T-helper 1 cell (primary cell): ENCODE measurements at places on chromosomes 4 and X.

DNA sequence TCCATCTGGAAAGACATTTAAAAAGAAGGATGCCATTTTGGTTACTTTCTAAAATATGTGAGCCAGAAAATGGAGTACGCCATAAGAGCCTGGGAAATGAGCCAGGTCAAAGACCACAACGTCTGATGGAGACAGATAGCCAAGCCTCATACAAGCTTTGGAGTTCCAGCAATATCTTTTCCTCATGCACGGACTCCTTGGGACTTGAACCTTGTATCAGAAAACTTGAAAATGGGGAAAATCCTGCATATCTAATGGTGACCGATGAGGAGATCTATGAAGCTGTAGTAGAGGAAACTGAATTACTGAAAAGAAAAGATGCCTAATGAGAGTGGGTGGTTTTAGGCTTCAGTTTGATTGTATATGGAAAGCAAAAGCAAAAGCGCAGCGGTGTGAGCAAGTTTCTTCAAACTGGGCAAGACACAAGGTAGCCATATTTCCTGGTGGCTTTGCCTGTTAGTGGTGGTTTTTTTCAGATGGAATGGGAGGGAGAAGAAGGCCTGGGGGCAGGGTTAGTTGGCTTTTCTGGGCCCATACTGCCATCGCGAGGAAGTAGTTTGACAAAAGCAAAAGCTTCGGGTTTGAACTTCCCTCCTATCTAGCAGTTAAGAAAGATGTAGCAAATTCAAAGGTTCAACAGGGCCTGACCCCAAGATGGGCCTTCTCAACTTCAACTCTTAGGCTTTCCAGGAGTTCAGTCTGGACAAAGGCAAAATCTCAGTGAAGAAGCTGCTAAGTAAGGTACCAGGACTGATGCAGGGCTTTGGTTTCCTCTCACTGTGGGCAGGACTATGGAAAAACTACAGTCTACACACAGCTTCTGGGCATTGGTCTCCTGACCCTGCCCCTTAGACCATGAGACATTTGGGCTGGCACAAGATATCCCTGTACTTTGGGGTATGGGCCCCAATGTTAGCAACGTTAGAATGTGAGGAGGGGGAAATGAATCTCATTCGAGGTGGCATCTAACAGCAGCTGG lies 210.0 kb upstream of the STK26 start:
- peak; percentile 59 for DNase-seq

DNA sequence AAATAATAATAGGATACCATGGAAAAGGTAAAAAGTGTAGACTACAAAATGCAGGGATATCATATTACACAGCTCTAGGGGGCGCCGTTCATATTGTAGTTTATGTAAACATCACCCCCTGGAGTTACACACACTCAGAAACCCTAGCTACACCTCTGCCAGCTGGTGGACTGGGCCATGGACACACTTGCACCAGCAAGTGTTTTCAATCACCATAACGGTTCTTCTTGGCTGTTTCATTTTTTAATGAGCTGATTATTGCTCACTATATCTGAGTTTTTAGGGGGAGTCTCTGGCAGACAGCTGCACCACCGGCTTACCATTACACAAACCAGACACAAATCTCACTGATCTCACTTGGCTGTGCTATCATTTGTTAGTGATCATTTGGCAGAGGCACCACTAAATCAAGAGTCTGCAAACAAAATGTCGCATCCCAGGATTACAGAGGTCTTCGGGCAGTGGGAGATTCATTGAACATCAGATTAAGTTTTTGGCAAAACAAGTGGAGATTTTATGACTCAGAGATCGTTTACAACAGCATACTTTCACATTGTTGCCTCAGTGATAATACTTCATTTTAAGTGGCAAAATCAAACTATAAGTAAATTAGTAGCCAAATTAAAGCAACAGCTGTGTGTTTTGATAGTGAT lies 185.7 kb downstream of the UNC5C start:
- DNase-seq, result no peak

DNA sequence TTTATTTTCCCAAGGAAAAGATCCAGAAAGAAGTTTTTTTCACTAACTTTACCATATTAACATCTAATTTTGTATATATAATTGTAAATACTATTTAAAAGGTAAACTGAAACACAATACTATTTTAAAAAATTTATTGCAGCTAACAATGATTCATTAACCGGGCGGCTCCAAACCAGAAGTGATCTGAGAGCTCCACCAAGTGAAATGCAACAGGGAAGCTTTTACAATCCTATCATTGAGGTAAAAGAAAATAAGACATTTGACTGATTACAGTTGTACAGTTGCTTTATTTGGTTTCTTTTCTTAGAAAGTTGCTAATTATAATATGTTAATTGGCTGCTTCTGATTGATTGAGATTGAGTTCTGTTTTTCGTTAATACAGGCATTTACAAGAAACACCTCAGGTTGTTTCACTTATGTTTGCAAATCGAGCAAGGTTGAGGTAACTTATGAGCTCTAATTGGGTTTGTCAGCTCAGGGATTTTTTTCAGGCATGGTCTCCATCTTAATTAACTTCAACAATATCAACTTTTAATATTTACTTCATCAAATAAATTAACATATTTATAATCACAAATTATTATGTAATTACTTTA lies 220.2 kb upstream of the UGT8 start:
- no peak for DNase-seq

GRCh38 chrX:40243755-40244515 lies 146.2 kb upstream of the BCOR start:
- no peak for DNase-seq

GRCh38 chrX:3940000-3940610 lies 226.7 kb upstream of the PRKX start:
- no peak for DNase-seq

DNA sequence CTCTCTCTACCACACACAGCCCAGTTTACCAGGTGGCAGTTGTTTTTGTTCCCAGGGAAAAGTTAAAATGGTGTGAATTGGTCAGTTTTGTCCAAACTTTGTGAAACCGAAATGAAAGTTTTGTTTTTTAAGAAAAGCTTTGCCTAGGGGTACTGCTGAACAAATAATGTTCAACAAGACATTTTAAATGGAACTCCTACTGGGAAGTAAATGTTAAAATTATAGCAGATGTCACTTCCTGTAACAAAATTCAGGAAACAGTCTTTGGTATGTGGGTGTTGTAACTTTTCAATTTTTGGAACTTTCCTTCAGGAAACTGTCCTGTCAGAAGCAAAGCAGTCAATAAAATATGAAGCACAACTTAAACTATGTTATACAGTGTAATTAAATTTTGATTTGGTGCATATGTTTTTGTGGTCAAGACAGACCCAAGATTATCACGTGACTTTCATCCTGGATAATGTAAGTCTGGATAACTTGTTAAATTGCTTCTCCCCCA lies 79.5 kb downstream of the AFF1 start:
- no peak for DNase-seq

GRCh38 chr4:108397850-108398249 lies 222.5 kb upstream of the RPL34 start:
- no peak for DNase-seq

GRCh38 chr4:1207603-1208265 lies 35.4 kb upstream of the SPON2 start:
- DNase-seq, result no peak

DNA sequence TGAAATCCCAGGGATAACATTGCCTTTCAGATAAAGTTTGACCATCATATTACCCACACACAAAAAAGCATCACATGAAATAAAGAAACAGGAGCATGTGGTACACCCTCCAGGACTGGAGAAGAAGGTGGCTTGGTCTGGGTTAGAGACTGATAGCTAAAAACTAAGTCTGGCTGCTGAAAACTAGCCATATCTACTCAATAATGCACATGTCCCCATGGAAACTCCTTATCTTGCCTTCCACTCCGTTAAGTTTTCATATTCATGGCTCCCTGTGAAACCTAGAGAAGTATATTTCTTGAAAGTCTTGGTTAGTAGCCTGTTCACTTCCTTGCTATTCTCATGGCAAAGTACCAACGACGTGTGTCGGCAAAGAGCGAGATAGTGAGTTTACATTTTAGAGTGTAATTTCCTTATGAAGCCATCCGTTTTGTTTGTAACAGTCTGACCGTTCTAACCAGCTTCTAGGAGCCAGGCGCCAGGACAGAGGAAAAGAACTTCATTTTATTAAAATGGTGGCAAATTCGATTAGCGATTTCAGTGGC lies 6.7 kb upstream of the DCTD start:
- DNase-seq, result no peak

- no peak for DNase-seq
These were observed 11.5 kb downstream of the XIAP start for GRCh38 chrX:123871309-123871708.

DNA sequence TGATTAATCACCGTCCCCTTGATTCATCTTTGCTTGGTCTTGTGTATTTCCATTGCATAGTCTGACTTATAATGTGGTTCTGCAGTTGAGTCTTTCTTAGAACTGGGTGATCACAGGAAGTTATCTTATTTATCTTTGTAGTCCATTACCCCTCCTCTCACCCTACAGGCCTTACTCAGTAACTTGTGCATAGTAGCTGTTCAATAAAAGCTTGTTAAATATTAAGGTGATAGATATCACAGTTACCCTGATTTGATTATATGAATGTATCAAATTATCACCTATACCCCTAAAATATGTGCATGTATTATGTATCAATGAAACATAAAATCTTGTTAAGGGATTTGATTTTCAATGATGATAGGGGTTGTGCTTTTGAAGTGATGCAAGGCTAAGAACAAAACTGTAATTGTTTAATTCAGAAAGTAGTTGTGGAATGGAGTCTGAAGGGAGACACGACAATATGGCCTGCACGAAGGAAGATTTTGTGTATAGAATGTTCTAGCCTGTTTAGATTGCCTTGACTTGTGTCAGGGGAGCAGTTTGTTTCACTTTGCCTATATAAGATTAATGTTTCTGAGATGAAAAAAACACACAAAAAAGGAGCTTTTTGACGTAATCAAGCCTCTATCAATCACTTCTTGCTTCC lies 132.4 kb upstream of the LIMCH1 start:
- no peak for DNase-seq

DNA sequence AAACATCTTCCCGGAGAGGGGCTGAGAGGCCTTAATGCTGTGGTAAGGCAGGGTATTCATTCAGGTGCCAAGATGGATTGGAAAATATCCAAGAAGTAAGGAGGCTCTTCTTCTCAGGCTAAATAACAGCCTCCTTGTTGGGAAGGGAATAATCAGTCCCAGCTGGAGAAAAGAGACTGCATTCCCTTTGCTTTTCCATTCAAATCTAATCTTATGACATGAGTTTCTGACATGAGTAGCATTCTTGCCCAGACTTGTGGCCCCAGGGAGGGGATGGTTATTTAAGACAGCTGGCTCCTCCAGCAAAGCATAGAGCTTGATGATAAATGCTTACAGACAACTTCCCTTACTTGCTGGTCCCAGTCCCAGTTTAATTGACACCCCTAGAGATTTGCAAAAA lies 98.3 kb downstream of the DCLK2 start:
- DNase-seq, result no peak

DNA sequence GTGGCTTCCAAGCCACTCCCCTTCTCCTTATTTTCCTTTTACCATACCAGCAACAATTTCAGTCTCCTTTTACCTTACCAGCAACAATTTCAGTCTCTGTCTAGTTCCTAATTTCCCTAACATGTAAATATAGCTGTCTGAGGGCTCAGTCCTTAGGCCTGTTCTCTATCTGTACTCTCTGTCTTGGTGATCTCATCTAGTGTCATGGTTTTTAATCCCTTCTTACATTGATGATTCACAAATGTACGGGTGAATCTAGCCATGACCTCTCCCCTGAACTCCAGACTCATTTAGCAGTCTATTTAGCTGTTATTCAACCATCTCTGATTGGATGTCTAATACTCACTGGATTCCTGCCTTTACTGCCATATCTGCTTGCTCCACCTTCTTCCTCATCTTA lies 7.2 kb downstream of the IL15 start:
- DNase-seq, result no peak

GRCh38 chrX:123835661-123836371 lies 24.0 kb upstream of the XIAP start:
- DNase-seq, result no peak

DNA sequence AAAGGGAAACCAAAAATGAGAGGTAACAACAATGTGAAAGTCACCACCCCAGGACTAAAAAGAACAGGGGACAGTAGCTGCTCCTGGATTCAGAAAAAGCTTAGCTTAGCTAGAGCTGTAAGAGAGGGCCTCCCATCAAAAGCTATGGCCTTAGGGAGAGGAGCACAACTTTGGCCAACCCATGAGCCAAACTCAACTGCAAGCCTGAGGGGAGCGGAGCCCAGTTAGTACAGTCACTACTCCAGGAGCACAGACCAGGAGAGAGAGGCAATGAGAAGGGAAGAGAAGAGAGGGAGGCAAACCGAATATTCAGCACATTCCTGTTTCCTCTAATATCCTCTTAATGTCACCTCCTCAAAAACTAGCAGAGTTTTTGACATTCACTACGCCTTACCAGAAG lies 917.1 kb upstream of the INTU start:
- DNase-seq, result no peak
